ENCODE measurements at places on chromosomes 6 and 20.
A peak's percentile ranks its signal among the peaks of the same experiment; 100 is the strongest.

DNA sequence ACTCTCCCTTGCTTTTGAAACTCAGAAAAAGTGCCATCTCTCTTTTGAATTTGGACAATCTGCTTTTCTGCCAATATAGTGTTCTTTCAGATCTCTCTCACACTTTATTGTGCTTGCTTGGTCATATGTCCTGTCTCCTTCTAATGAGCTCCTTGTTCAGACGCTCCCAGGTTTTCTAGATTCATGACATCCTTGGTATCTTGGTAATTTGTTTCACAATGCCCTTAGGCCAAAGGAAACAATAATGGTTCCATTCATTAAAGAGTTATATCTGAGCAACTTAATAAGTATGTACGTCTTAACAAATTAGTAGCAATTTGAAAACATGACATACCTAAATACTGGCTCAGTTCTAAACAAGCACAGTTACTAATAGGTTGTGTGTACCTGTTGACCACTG, 293.4 kb upstream of the SPTLC3 start:
- DNase-seq = no peak

GRCh38 chr6:161141173-161141572, 132.7 kb downstream of the AGPAT4 start:
- DNase-seq = no peak

DNA sequence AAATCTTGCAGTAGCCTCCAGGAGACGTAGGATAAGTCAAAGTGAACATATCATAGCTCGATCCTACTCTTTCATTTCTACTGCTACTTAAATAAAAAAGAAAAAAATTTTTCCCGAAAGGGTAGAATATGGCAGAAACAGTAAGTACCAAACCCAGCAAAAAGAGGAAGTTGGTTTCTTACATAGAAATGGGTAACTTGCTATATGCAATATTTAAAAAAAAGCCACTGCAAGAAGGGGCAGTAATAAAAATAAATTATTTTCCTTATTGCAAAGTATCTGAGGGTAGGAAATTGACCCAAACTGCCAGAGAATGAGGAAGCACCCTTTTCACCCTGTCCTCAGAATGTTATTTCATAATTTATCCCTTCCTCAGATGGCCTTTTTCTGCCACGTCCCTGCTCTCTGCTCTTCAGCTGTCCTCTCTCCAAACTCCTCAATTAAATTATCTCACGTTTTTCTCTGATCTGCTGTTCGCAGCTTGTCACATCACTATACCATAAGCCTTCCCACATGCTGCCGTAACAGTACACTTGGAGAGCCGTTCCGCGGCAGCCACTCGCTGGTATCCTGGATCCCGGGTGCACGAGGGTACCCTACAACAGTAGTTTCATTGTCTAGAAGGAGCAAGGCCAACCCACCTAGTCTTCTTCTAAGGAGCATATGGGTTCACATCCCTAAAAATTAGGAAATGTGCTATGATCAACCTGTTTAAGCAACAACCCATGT, 149.6 kb downstream of the BACH2 start:
- no peak for DNase-seq

DNA sequence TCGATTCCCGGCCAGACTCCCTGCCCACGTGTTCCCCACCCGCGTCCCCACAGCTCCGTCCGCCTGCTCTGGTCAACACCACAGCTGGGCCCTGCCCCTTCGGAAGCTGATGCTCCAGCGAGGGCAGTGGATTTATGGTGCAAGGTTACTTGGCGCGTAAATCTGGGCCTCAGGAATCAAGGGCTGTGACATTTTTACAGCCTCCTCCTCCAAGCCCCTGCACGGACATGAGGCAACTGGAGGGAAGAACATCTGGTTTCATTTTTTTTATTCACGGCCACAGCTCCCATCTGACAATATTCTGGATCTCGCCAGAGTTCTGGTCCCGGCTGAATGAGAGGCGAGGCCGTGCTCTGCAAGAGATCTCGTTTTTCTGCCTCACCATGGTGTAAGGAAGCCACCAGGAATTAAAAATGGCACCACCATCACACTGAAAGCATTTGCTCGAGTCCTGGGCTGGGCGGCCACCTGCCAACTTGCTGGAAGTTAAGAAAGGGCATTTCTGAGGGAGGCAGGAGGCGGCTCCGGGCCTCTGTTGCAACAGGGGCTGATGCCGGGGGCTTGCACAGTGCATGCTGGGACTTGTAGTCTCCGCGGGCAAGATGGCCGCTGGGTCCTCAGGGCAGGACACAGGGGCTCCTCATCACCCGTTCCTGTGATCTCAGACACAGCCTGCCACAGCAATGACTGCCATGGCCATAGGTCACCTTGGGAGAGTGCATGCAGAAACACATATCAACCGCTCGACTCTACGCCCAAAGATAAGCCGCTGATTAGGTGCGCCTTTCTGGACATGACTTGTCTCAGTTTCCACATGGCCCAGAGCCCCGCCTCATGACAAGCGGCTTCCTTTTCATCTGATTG, 148.5 kb downstream of the LY86 start:
- DNase-seq = no peak

GRCh38 chr6:87049779-87050178, 45.1 kb downstream of the CGA start:
- no peak for DNase-seq

- no peak for DNase-seq
These were observed 13.5 kb upstream of the TAF4 start for GRCh38 chr20:62079166-62079565.

- no peak for DNase-seq
These were observed 45.9 kb downstream of the PSMG4 start for GRCh38 chr6:3304500-3305215.

DNA sequence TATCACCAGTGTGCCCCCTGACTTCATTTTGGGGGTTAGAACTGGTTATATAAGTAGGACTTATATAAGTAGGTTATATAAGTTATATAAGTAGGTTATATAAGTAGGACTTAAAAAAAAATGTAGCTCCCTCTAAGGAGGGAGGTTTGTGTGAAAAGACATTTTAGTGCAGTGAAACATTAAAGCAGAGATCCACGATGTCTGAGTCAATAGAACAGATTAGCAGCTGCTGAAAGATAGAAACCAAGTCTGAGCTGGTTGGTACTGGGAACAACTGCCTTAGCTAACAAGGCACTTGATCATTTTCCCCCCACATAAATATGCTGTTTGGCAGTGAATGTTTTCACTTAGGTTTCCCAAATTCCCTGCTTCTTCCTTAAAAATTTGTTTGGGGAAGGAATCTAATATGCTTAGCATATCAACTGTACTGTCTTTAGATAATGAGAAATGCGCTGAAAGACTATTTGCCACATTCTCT, 2.1 kb upstream of the RPS12 start:
- no peak for DNase-seq

DNA sequence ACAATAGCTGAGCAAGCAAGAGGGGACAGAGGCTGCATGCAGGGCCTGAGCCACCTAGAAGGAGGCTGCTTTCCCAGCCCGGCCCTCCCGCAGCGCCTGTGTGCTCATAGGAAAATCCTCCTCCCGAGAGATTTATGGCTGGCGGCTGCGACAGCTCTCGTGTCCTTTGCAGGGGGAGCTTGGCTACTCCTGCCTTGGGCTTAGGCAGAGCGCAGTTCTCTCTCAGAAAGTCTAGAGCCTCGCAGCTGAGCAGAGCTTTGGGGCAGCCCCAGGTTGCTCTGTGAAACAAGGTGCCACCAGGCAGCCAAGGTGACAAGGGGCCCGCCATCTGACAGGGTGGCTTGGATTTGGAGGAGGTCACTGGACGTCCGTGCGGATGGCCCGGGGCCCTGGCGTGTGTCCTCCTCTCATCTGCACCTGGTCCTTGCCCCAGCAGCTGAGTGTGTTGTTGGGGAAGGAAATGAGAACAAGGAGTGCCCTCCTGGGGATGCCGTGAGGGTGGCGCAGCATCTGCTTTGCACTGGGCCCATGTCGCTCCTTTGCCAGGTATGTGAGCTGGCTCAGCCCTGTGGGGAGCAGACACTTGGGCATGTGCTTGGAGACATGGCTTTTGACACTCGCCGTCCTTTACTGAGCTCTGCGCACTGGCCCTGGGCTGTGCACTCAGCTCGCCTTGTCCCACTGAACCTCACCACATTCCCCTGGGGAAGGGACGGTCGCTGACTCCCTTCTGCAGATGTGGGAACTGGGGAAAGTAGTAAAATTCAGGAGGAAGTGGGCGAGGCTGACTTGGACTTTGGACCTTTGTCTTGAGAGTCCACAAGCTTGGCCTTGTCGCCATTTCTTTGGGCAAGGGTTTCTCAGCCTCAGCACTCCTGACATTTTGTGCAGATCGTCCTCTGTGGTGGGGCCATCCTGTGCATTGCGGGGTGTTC, 41.9 kb downstream of the EDN3 start:
- DNase-seq = no peak

DNA sequence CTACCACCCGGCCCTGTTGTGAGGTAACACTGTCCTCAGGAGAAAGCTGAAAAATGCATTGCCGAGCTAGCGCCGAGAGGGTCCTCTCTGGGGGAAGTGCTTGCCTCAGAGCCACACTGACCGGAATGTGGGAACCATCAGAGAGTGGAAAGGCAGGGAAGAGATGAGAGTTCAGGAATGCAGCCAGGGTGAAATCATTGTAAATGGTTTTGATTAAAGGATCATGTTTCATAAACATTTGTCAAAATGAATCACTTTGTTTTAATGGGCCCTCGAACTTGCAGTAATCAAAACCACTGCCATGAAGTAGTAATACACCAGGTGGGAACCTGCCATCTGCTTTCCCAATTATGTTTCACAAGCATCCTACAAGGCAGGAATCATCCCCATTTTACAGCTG, 16.9 kb upstream of the IL17F start:
- no peak for DNase-seq

DNA sequence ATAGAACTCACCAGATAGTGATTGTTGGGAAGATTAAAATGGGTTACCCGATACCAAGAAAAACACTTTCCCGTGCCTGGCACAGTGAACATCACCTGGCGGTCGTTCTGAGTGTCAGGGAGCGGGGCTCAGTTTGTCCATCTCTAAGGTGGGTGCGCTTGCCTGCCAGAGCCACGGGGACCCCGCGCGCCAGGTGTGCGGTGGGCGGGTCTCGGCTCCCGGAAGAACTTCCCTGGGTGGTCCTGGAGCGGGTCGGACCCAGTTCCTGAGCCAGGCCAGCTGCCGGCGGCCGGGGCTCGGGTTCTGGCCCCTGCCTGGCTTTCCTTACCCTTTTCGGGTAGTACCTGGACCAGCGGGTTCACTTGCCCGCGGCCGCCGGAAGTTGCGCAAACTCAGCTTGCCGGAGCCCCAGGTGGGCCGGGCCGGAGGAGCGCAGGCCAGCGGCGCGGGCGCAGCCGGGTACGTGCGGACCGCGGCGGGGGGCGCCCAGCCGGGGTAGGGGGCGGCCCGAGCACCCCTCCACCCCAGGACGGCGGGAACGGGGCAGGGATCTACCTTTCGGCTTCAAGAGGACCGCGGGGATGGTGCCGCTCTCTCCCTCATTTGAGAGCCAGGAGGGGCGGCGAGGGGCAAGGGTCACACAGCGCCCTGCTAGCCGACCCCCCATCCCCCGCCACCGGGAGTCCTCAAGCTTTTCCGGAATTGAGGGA, 7.5 kb downstream of the FAM110A start:
- DNase-seq = peak; percentile 58

- DNase-seq = no peak
These were observed 1.6 kb upstream of the TOMM6 start for GRCh38 chr6:41785689-41786450.

DNA sequence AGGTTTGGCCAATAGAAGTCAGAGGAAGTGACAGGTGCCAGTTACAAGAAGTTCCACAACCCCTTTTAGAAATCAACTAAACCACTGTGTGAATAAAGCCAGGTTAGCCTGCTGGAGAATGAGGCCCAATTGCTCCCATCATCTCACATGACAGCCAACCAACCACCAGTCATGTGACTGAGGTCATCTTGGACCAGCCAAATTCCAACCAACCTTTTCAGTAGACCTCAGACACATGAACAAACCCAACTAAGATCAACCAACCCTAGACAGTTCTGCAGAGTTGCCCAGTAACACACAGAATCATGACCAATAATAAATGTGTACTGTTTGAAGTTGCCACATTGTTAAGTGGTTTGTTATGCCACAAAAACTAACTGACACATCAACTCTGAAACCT, 44.6 kb upstream of the GGTLC1 start:
- peak; percentile 15 for DNase-seq

- DNase-seq = no peak
These were observed 12.1 kb upstream of the BTBD3 start for GRCh38 chr20:11905460-11906179.

DNA sequence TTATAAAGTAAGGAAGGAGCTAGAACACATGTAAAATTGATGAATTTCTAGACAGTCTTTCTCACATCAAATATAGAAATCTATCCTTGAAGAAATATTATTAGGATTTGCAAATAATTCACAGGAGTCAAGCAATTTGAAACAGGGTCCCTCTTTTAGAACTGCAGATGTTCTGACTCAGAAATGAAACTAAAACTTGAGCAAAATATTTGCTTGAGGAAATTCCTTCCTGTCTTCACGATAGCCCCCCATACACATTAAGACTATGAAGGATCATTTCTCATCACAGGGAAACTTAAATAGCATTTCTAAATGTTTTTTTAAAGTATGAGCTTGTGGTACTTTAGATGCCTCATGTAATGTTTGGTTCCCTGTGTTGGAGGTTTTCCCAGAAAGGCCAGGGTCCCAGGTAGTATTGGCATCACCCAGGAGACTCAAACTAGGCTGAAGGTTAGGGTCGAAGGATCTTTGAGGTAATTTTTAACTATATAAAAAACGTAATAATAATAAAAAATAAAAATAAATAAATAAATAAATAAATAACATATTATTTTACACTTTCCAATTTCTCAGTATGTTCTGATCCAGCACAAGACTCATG, 144.0 kb upstream of the TBX18 start:
- no peak for DNase-seq

GRCh38 chr6:137102851-137103492, 58.2 kb upstream of the IL20RA start:
- no peak for DNase-seq

- no peak for DNase-seq
These were observed 913.0 kb downstream of the C6orf118 start for GRCh38 chr6:164396071-164397047.

GRCh38 chr6:96795481-96795880, 41.8 kb downstream of the GPR63 start:
- DNase-seq = no peak

DNA sequence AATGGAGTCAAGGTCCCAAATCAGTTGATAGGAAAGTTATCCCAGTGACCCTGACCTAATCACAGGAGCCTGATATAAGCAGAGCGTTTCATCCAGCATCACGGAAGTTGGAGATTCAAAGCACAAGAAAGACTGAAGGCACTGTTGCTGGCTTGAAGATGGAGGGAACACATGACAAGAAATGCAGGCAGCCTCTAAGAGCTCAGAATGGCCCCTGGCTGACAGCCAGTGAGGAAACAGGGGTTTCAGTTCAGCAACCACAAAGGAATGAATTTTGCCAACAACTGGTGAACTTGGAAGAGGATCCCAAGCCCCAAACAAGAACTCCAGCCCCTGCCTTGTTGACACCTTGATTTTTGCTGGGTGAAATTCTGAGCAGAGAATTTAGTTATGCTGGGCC, 778.5 kb downstream of the MAFB start:
- DNase-seq = no peak

- peak; percentile 63 for DNase-seq
These were observed 157.4 kb upstream of the ZNF217 start for GRCh38 chr20:53750827-53751619.
